SHP77 treated with DMSO at 0.1 percent for 48 hours (cell line): ENCODE measurements at places on chromosomes 6 and 20.
A peak's percentile ranks its signal among the peaks of the same experiment; 100 is the strongest.

DNA sequence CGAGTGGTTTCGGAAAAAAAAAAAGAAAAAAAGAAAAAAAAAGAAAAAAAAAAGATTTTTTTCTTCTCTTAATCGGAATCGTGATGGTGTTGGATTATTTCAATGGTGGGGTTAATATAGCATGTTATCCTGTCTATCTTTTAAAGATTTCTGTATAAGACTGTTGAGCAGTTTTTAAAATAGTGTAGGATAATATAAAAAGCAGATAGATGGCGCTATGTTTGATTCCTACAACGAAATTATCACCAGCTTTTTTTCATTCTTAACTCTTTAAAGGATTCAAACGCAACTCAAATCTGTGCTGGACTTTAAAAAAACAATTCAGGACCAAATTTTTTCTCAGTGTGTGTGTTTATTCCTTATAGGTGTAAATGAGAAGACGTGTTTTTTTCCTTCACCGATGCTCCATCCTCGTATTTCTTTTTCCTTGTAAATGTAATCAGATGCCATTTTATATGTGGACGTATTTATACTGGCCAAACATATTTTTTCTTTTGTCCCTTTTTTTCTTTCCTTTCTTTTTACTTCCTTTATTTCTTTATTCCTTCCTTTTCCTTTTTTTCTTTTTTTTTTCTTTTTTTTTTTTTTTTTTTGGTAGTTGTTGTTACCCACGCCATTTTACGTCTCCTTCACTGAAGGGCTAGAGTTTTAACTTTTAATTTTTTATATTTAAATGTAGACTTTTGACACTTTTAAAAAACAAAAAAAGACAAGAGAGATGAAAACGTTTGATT lies 3.6 kb downstream of the SOX4 start:
- DNase-seq, result peak; percentile 70

DNA sequence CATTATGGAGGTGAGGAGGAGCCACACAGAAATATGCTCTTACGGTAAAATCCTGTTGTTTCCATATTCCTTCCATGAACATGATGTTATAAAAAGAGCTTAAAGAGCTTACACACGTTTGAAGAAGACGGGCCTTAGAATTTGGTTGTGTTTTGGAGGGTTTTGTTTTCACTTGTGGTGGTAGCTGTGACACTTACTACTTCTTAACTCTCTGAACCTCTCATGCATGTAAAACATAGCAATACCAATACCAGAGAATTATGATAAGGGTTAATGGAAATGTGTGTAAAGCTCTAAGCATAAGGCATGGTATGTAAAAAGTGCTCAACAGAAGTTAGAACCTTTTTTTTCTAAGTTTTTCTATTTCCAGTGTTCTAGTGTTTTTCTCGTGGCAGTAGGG lies 256.1 kb upstream of the KCNQ5 start:
- DNase-seq, result no peak

DNA sequence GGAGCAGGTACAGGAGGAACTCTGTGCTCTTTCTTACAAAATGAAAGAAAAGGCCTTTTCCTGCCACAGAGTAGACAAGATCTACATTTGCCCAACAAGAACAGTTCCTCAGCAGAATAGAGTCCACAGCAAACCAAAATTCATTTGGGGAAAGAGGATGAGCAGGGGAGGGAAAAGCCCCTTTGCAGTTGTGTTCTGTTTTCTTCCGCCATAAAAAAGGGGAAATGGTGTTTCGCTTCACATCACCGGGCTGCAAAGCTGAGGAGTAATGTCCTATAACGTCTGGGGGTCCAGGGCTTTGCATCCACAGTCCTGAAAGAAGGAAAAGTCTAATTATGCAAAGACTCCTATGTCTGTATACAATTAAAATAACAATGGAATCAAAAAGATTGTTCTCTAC lies at the start of gene GPR31:
GPR31 (minus strand) TSS at position 118 of the 400 bp plus-strand sequence. CDS start 149 bp downstream, outside the sequence.
- no peak for DNase-seq

- DNase-seq, result no peak
Measured at GRCh38 chr6:140018588-140018987, 644.1 kb upstream of the CITED2 start.

DNA sequence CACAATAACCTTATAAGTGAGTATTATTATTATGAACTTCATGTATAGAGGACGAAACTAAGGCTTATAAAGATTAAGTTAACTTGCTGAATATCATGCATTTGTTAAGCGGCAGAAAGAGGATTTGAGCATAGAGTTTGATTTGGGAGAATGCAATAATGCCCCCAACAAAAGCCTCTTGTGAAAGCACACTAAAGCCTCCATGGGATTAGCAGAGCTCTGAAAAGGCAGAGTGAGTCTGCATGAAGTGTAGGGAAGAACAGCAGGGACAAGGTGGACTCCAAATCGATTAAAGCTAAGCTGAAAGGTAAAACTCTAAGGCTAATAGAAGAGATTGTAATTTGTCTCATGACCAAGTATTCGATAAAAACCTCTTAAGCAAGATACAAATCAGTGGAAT lies 100.3 kb downstream of the SH3BGRL2 start:
- no peak for DNase-seq

- DNase-seq, result no peak
Measured at GRCh38 chr20:37630993-37631392, 62.8 kb upstream of the CTNNBL1 start.

DNA sequence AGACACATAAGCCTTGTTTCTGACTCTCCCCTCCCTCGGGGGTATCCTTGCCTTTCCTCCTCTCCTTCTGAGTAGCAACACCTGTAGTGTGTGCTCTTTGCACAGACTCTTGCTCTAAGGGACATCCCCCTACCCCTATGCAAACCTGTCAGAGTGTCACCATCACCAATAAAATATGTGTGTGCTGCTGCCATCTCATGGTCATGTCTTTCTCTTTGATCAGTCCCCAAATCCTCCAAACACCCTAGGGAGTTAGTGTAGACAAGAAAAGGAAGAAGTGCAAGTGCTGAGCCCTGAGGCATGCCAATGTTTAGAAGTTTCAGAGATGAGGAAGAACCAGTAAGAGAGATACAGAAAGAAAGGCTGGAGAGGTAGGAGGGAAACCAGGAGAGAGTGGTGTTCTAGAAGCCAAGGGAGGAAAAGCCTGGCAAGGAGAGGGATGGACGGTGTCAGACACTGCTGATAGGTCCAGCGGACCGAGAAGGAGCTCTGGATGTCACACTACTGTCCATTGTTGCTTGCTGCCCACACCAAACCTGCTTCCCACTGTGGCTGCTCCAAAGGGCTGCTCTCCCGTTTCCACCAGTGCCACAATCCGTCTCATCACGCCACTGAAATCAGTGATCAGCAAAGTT lies 16.4 kb downstream of the TRMT6 start:
- peak; percentile 22 for DNase-seq

- DNase-seq, result no peak
Measured at GRCh38 chr20:44651434-44651683, 140 bp downstream of the ADA start.

DNA sequence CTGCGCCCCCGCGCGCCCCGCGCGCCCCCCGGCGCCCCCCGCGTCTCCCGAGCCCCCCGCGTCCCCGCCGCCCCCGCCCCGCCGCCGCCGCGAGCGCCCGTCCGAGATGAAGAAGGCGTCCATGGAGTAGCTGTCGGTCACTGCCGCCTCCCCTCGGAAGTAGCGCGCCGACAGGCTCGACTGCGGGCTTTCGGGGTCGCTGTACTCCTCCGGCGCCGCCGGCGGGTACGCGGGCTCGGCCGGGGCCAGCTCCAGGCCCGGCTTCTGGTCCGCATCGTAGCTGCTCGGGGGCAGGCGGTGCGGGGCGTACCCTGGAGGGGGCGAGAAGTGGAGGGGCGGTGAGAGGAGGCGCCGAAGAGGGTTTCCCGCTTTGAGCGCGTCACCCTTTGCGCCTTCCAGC lies 11.2 kb upstream of the SRXN1 start:
- no peak for DNase-seq

GRCh38 chr20:33667245-33667675 lies 517 bp downstream of the ACTL10 start:
- DNase-seq, result no peak

GRCh38 chr20:18223409-18223808 lies 64.9 kb upstream of the ZNF133 start:
- no peak for DNase-seq

DNA sequence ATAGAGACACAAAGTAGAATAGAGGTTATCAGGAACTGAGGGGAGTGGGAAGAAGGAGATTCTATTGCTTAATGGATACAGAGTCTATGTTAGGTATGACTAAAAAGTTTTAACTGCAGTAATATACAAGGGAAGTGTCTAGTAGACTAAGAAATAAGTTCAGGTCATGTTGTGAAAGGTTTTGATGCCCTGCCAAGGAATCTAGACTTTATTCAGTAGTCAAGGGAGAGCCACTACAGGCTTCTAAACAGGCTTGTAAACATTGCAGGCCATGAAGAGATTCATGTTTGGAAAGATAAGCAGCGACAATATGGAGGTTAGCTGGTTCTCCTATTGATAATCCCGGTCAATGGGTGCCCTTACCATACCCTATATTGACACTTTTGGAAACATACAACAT lies 352.8 kb upstream of the SOX4 start:
- no peak for DNase-seq

- DNase-seq, result no peak
Measured at GRCh38 chr6:71262914-71263313, 25.7 kb upstream of the OGFRL1 start.

GRCh38 chr6:168129292-168130167 lies 50.5 kb upstream of the FRMD1 start:
- DNase-seq, result no peak

- DNase-seq, result no peak
Measured at GRCh38 chr20:37390503-37390890, 44.6 kb downstream of the SRC start.

DNA sequence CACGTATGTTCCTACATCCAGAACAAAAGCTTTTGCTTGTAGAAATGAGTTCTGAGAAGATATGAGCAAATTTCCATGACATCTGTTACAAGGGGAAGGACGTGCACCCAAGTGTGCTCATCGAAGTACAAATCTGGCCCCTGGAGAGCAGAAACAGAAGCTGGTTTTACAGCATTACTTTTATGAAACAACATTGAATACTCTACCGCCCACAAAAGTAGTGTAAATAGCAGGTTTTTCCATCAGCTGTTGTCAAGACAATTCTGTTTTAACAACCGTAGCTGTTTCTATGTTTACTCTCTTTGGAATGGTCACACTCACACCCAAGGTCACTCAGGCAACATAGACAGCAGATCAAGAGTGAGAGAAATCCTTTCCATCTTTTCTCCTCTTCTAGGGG lies 114.2 kb upstream of the SSTR4 start:
- DNase-seq, result no peak

GRCh38 chr6:34709386-34709785 lies 12.8 kb upstream of the ILRUN start:
- no peak for DNase-seq

- DNase-seq, result no peak
Measured at GRCh38 chr6:43095939-43096338, 19.8 kb downstream of the PTK7 start.

DNA sequence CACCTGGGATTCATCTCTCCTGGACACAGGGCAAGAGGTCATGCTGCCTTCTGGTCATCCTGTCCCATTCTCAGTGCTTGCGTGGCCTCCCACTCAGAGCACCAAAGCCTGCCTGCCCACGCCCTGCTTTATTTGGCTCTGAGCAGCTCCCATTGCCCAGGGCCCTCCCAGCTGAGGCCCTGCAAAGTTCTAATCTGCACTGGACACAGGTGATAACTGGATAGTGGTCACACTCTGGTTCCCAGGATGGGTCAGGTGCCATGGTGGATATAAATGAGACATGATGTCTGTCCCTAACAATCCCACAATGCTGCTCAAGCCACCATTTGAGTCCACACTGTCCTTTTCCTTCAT lies 39.5 kb downstream of the CPXM1 start:
- DNase-seq, result no peak

- no peak for DNase-seq
Measured at GRCh38 chr6:19465256-19465655, 371.9 kb upstream of the ID4 start.

DNA sequence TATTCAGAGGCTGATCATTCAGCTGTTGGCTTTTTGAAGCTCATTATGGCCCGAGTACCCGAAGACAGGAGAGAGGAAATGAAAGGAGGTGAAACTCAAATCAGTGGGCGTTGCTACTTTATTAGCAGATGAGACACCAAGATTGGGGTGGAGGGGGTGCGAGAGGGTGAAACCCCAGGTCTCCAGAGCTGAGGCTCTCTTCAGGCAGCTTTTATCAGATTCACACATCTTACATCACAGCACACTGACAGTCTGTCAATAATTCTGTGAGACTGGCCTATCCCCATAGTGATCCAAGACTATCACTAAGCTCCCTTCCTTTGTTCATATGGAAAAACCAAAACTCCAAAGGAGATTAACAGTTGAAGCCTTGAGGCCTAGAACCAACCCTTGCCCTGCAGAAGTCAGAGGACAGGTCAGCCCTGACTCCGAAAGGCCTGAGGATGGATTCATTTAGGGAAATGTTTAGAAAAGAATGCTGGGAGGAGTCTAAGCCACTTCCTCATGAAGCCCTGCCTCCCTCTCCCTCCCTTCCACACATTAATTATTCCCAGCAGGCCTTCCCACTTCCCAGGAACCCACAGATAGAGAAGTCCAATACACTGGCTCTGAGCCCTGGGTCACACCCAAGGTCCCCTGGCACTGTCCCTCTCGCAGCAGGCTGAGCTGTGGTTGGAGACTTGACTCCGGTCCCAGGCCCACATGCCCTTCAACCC lies 23.2 kb downstream of the TRERF1 start:
- no peak for DNase-seq

GRCh38 chr6:109093732-109094415 lies 772 bp downstream of the SESN1 start:
- no peak for DNase-seq

- DNase-seq, result no peak
Measured at GRCh38 chr20:13813910-13814309, 29.1 kb downstream of the NDUFAF5 start.

DNA sequence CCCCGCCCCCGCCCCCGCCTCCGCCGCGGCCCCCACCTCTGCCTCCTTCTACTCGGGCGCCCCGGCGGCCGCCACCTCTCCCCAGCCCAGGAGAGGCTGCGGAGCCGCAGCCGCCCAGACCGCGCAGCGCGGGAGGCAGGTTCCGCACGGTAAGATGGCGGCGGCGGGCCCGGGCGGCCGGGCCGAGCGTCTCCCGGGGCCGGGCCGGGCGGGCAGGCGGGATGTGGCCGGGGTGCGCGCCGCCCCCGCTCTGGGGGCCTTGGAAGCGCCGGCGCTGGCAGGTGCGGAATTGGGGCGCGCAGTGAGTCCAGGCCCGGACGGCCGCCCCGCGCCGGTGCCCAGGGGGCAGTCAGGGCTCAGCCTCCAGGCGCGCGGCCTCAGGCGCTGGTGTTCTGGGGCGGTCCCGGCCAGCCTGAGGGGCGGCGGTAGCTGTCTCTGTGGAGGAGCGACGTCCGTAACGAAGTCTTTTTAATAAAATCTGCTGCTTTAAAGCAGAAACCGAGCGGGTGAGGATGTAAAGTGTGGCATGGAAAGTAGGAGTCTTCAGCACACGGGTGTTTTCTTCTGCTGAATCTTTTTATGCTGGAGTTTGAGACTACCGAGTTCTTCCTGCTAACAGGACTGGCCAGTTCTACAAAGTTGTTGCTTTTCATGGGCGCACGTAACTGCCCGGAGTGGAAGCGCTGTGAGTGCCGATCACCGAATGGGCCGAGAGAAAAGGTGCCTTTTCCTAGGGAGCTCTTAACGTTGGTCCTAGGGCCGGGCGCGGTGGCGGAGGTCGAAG lies at the start of gene GID8:
GID8 (plus strand) TSS at position 43 of the 784 bp plus-strand sequence. CDS start 3,356 bp downstream, outside the sequence.
- DNase-seq, result no peak
